DMS 273 treated with DMSO at 0.1 percent for 48 hours (cell line): ENCODE measurements at places on chromosomes 5 and 9.

DNA sequence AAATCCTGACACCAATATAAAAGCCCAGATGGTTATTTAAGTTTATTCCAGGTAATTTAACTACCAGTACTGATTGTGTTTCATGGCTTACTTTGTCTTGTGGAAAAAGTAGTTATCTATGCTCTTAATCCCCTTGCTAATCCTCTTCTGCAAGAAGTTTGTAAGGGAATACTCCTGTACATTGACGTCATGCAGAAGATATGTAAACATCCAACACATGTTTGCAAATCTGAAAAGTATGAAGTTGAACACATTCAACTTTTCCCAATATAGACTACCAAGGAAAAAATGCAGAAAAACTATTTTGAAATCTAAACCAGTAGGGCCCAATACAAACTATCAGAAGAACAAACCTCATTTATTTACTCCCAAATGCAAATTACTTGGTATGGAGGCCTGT, 56.3 kb upstream of the ELL2 start:
- DNase-seq: no peak

GRCh38 chr9:4904322-4905134, 80.5 kb upstream of the JAK2 start:
- DNase-seq: no peak

GRCh38 chr5:927172-928015, 34.7 kb downstream of the TRIP13 start:
- DNase-seq: no peak

DNA sequence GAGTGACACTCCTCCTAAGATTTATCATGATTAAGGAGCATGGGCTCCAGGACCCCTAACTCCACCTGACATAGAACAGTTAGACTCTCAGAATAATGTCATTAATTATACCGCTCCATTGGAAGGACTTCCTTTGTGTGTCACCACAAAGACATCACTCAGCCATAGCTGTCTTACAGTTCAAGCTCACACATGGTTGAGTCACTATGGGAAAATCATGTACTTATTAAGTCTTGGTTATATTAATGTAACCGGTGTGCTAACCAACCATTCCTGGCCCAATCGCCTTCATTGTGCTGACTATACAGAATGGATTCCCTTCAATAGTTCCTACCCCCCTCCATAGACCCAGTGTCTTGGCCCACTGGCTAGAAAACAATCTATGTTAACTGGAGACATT, 10.9 kb upstream of the MCCC2 start:
- DNase-seq: no peak

- DNase-seq: no peak
Measured at GRCh38 chr5:176803068-176803942, 7.1 kb upstream of the UNC5A start.

DNA sequence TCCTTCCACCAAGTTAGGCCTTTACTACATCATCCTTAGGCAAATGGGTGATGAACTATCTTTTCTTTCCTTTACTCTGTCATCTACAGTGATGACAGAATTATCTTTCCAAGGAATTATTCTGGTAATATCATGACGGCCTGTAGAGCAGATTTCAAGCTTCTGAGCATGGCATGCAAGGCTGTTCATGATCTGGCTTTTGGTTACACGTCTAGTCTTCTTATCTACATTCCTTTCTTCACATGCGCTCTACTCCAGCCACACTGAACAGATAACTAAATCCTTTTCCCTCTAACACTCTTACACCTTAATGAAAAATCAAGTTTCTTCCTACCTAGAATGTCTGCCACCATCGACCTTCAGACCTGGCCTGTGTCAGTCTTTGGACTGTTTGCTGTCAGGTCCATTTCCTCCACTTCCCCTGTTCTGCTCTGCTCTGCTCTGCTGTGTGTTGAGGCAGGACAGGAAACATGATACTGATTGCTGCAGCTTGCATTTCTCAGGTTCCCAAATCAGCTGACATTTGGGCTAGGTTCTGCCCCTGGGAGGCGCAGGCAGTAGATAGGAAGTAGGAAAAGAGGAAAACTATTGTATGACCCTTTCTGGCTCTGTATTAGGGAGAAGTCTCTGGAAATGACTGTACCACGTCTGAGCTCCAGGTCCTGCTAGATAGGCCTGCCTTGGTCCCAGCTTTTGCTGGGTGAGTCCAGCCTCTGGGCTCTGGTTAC, 4.2 kb downstream of the SCGB3A2 start:
- no peak for DNase-seq

DNA sequence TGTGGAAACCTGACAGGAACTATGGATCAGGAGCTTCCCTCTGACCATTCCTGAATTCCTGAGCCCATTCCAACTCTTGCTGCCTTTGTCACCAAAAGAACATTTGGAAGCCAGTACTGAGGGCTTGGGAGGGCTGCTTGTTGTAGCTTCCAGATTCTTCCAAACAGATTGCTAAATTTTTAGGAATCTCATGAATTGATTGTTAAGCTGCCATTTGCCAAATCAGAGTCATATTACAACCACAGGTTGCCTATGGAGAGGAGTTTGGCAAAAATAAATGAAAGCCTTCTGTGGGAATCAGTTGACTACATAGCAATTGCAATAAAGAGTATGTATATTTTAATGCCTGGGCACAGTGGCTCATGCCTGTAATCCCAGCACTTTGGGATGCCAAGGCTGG, 39.2 kb upstream of the SLC28A3 start:
- DNase-seq: no peak

- DNase-seq: no peak
Measured at GRCh38 chr9:131584858-131585257, 39.5 kb downstream of the PRRT1B start.

- no peak for DNase-seq
Measured at GRCh38 chr9:70113403-70114022, 69.9 kb downstream of the MAMDC2 start.

DNA sequence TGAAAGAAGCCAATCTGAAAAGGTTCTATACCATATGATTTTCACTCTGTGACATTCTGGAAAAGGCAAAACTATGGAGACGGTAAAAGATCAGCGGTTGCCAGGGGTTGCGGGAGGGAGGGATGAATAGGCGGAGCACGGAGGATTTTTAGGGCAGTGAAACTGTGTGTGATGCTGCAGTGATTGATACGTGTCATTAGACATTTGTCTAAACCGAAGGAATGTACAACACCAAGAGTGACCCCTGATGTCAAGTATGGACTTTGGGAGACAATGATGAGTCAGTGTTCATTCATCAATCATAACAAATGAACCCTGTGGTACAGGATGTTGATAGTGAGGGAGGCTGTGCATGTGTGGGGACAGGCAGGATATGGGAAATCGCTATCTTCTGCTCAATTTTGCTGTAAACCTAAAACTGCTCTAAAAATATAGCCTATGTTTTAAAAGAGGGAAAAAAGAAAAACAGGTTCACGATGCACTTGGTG, 34.4 kb downstream of the ERGIC1 start:
- no peak for DNase-seq

DNA sequence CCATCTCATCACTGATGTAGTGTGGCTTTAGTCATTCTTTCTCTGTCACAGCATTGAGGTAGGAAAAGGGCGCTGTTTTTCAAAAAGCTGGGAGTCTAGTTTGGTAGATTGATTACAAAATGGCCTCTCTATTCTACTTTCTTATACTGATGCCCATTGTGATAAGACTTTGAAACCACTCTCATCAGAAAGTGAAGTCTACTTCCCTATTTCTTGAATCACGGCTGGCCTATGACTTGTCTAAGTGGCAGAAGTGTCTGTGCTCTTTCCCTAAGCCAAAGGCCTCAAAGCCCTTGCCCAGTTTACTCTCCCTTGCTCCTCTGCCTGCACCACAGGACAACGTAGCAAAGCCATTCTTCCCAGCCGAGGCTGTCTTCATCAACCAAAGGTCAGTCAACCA, 83.0 kb upstream of the IL33 start:
- no peak for DNase-seq

DNA sequence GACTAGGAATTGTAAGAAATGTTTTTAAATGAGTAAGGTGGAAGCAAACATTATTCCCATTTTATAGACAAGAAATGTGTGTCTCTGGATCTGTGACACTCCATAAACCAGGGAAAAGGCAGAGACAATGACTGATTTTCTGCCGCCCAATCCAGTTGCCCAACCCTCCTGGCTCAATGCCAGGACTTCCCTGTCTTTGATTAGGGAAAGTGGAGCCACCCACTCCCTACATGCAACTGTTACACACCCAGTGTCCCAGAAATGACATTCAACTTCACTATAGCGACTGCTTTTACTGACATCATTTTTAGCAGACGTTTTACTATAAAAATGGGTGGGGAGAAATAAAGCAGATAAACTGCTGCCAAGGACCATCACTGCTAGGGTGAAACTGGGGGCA, 79.7 kb downstream of the THBS4 start:
- DNase-seq: no peak

GRCh38 chr9:16414451-16414850, 456.0 kb downstream of the BNC2 start:
- no peak for DNase-seq

GRCh38 chr5:82397741-82398320, 119.7 kb upstream of the RPS23 start:
- DNase-seq: no peak

DNA sequence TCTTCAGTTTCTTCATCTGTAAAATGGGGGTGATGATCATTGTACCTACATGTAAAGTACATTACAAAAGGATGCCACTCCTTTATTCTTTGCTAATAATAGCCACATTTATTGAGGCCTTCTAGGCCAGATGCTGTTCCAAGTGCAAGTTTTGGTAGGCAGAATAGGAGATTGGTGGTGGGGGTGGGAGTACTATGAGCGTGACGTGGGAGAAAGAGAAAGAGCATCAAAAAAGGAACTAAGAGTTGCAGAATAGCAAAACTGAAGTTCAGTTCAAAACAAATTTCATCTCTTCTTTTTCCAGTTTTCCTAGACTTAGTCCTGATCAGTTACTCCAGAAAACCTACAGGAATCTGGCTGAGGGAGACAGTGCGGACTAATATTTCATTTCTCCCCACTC, 174.1 kb downstream of the SNX18 start:
- no peak for DNase-seq

- no peak for DNase-seq
Measured at GRCh38 chr5:14501353-14502293, 80.0 kb upstream of the OTULINL start.

GRCh38 chr9:137607141-137607857, 1.8 kb downstream of the ARRDC1 start:
- no peak for DNase-seq

DNA sequence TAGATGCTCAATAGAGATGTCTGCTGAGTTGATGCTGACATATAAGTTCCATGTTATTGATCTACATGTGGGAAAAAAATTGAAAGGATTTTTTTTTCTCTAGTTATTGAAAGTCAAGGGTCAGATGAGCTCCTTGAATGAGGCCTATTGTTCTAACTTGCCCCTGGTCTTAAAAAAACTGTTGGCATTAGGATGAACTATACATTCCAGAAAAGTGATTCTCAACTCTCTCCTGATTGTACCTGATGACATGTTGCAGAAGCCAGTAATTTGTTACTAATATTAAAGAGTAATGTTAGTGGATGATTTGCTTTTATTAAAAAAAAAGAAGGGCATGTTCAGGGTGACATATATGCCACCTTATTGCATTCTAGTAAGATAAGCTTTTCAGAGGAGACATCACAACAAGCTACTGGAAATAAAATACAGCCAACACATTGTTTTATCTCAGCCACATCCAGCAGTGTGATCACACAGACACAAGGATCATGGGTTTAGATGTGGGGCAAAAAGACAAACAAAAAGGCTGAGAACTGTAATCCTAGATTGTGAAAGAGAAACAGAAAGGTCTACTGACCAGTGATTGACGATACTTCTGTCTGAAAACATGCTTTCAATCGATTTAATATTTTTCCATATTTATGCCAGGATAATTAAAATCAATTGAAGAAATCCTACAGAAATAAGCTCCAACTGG, 1314.1 kb upstream of the C9orf72 start:
- DNase-seq: no peak

- no peak for DNase-seq
Measured at GRCh38 chr9:748861-749497, 92.5 kb upstream of the DMRT1 start.

GRCh38 chr5:92519811-92520632, 1061.0 kb downstream of the NR2F1-AS1 start:
- DNase-seq: no peak

DNA sequence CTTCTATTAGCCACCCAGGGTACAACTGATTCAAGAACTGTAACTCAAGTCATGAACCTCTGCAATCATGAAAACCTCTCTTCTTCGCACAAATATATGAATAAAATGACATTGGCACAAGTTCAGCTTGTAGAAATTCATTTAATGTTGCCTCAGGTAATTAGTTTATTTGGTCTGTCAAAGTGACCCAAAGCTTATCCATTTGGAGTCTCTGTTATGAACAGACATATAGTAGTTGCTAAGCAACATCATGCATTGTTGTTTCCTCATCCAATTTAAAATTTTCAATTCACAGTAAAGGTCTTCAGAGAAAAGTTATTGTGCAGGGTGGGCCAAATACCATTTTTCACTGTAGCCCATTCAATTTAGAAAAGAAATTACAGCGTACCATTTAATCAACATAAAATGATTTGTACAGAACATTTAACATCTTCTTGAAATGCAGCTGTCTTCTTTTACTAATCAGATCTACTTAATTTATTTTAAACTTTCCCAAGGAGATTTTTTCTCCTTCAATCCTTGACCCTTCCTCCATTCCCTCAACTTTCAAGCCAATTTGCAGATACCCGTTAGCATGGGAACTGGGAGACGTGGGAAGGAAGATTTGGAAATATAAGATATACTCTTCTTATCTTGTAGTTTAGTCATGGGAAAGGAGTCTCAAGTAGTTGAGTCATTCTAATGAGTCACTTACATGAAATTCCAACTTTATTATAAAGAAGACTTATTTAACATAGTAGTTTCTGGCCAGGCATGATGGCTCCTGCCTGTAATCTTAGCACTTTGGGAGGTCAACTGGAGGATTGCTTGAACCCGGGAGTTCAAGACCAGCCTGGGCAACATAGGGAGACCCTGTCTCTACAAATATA, 231.3 kb downstream of the ATPSCKMT start:
- DNase-seq: no peak

DNA sequence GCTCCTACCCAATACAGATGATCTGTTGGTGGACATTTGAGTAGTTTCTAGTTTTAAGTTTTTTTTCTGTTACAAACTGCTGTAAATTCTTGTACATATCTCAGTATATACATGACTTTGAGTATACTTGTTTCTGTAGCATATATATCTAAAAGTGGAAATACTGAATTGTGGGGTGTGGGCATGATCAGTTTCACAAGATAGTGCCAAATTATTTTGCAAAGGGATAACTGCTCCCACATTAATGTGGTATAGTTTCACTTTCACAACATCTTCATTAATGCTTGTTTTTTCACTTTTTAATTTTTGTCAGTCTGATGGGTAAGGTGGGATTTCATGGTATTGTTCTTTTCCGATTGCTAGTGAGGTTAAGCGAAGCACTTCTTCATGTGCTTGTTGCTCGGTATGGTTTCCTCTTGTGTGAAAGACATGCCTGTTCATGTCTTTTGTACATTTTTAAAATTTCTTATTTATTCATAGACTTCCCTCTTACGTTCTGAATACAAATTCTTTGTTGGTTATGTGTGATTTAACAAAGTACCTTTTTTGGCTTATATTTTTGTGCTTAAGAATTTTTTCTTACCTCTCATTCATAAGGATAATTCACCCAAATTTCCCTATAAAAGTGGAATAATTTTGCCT, 103.5 kb downstream of the CDC42SE2 start:
- no peak for DNase-seq
